Muscle of arm (tissue), 14 donors: ENCODE measurements at places on chromosomes 1 and 21.

- no peak for DNase-seq
These were observed 27.7 kb downstream of the CAPZB start for GRCh38 chr1:19457607-19458006.

DNA sequence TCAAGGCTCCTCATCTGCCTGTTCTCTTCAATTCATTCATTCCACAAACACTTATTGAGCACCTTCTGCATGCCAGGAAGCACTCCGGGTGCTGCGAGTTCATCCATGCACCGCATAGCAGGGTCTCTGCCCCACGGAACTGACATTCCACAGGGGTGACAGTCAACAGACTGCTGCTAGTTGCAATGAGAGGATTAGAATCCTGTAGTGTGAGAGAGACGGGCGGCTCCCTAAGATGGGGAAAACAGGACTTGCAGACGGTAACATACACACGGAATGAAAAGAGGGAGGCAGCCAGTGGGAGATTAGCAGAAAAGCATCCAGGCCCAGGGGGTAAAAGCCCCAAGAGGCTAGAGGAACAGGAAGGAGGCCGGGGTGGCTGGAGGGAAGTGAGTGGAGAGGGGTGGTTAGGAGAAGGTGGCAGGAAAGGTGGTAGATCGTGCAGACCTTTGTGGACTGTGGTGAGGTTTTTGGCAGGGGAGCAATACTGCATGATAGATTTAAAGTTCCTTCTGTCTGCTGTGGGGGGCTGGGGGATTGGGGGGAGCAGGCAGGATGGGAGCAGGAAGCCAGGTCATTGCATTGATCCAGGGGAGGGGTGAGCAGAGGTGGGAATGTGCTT is 6.6 kb downstream of the TNFRSF8 start:
- DNase-seq: no peak

DNA sequence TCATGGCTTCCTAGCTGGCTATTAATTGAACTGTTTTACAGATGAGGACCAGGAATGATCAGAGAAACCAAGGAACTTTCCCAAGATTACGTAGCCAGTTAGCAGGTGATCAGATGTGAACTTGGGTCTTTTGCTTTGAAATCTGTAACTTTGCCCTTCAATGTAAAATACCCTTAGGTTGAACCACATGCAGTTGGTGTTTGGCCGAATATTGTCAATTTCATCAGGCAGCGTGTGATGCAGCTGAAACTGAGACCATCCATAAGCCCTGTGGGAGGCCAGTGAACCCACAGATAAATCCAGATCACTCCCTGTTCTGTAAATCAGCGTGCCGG is 150.8 kb downstream of the ETS2 start:
- DNase-seq: no peak

DNA sequence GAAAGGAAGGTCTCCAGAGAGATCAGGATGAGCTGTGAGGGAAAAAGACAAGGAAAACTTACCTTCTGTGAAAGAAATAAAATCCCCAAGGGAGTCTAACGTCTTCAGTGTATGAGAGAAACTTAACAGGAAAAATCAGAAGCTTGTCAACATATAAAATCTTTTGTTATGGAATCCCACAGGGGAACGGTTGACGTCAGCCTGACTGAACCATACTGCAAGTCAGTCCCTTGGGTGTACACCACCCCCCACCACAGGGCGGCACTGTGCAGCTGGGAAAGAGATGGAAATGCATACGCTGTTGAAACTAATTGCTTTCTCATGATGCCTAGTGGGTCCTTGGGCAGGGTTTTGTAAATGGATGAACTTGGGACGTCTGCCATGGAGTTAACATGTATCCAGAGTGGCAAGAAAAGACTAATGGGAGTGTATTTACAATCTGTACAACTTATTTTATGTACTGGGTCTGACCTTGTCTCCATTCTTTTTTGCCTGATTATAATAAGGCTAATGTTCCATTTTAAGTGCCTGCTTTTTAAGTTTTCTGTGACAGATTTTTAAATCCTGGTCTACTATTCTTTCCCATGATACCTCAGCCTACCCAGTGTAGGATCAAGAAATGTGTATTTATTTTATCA is 22.7 kb downstream of the UTP25 start:
- DNase-seq: no peak

DNA sequence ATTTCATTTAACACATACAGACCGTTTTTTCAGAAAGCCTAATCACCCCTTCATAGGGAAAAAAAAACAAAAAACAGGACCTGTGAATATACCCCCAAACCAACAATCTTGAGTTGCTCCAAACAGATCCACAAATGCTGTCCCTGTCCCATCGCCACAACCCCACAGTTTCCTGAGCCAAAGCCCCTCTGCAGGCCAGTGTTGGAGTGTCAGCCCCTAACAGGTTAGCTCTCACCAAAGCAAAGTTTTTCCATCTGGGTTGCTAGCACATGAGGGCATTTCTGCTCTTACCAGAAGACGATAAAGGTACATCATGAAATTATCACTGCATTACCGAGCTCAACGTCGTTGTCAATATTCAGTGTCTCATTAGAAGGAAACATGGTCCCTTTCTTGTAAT is 40.8 kb downstream of the MCOLN2 start:
- DNase-seq: no peak

- peak; percentile 92 for DNase-seq
These were observed 60.6 kb downstream of the WNT9A start for GRCh38 chr1:227886993-227887696.

DNA sequence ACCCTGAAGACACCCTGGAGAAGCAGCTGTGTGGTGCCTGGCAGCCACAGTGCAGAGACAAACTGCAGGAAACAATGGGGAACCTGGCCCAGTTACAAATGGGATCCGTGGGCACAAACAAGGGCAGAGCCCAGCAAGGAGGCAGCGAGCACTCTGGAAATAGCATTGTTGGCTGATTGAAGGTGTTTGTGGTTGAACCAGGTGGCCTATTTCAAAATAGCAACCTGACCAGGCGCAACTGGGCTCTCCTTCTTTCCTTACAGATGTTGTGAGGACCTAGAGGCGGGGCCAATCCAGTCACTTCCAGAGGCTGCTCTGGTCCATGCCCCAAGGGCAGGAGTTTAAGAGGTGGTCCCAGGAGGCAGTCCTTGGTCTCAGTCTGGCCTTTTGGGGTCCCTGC is 21.7 kb upstream of the ZBTB21 start:
- DNase-seq: no peak

- DNase-seq: no peak
These were observed 109.0 kb downstream of the VPS13D start for GRCh38 chr1:12338823-12339222.
